ENCODE measurements at places on chromosomes 5 and 9.

- DNase-seq, result peak; percentile 84
These were observed 208.9 kb upstream of the PANK3 start for GRCh38 chr5:168788107-168788506.

GRCh38 chr9:73174330-73174980, 22.8 kb downstream of the ANXA1 start:
- DNase-seq, result no peak

GRCh38 chr5:40410964-40411635, 268.6 kb upstream of the PTGER4 start:
- DNase-seq, result no peak

DNA sequence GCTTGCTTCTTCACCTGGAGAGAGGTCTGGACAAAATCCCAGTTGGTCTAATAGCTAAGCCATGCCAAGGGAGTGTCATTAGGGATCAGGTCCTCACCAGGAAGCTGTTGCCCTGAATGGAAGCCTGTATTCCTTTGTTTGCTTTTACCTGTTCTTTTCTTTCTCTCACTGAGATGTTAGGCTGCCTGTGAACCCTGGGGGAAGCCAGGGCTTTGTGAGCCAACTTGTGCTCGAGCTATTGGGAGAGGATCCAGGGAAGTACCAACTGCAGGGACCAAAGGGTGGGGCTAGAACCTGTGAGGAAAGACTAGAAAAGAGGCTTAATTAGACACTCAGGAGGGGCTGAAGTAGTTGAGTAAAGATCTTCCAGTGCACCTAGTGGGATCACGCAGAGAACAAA, 451.2 kb upstream of the TLE4 start:
- no peak for DNase-seq

GRCh38 chr5:95669540-95669939, 13.3 kb downstream of the SPATA9 start:
- DNase-seq, result no peak

GRCh38 chr5:133293960-133294359, 242.1 kb downstream of the HSPA4 start:
- DNase-seq, result no peak

- no peak for DNase-seq
These were observed 14.4 kb downstream of the ACER2 start for GRCh38 chr9:19423163-19423562.

DNA sequence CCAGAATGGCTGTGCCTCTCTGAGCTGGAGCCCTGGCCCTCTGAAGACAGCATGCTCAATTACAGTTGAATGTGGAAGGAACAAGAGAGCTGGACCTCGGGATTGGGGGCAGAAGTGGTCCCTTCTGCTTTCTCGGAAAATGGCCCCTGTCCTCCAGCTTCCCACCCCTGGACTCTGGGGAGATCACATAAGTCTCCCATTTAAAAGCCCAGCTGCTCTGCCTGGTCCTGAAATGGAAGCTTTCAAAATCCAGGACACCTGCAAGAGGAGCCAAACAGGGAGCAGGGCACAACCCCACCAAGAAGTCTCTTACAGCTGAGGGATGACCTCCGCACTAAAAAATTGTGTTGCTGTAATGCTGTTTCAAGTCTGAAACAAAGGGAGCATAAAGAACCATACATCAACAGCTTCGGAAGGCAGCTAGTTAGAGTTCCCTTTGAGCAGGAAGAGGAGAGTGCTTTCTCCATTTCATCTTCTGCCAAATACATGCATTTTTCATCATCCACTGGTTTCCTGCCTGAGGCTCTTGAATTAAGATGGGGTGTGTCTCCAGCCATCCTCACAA, 48.2 kb downstream of the TGFBI start:
- no peak for DNase-seq
